Mesothelial cell of epicardium (in vitro differentiated cells): ENCODE measurements at places on chromosomes 6 and 20. TPM values are rescaled to one million over a fixed set of nuclear protein-coding genes. Genes with fewer than 3 reads are reported as not detected.

DNA sequence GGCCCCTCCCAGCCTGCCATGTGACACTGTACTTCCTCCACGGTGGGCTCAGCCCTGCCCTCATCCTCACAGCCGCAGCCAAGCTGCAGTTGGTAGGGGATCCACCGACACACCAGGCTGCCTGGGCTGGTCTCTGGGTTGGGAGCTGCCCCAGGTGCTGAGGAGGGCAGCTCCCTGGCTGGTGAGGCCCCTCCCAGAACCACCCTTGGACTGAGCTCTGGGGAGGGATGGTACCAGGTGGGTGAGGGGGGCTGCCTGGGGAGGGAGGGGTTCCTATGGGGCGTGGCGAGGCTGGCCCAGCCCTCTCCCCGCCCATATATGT is 185 bp upstream of the TNFRSF6B start:
- DNase-seq: no peak

NTSR1 gene
- 0.36 to 0.71 TPM (median 0.54 TPM) in 3 replicates for total RNA-seq

MRPL14 gene
- total RNA-seq: 46.9 to 50.9 TPM (median 49.5 TPM) in 3 replicates

- no peak for DNase-seq
These were observed 77.9 kb upstream of the NFATC2 start for GRCh38 chr20:51620432-51620831.

- DNase-seq: no peak
These were observed 36.1 kb downstream of the SERAC1 start for GRCh38 chr6:158131926-158132325.

DNA sequence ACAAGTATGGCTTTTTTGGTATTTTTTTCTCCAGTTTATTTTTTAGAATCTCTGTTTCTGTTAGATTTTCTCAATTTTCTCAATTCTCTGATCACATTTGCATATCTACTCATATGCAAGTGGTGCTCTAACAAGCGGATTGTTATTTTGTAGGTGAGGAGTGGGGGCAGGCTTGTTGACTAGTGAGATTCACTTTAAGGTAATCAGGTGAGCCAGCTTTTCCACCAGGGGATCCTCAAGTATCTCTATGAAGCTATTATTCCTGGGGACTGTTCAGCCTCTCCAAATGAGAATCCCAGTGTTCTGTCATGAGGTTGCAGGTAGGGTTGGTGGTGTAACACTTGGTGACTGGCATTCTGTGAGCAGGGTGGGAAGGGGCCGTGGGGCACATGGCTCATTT is 274.3 kb upstream of the FERMT1 start:
- DNase-seq: no peak

- DNase-seq: no peak
These were observed 23.5 kb upstream of the ANGPT4 start for GRCh38 chr20:939606-940005.

- no peak for DNase-seq
These were observed 193.2 kb downstream of the OGFRL1 start for GRCh38 chr6:71481801-71482200.

RAET1L gene
- not detected in 3 replicates for total RNA-seq

NOTCH4 gene
- 2.3 to 2.6 TPM (median 2.5 TPM) in 3 replicates for total RNA-seq

GRCh38 chr6:159983641-159984080 is 14.8 kb downstream of the IGF2R start:
- DNase-seq: no peak

DNA sequence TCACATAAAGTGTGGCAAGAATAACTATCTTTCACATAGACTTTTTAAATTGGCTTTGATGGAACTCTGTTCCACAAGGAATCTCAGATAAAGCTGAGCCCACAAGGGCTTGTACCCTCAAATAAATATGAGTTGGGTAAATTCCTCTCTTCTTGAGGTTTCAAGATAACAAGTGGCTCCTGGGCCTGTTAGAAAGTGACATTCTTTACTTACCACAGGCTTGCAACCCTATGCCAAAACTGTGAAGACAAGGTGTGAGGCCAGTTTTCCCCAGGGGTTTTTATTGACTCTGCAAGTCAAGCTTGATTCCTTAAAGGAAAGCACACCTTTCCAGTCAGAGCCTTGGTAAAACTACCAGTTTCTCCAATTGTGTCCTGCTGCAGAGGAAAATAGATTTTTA is 664.8 kb upstream of the GJE1 start:
- DNase-seq: no peak

RNF8 gene
- total RNA-seq: 22.6 to 27.0 TPM (median 25.2 TPM) in 3 replicates

- no peak for DNase-seq
These were observed 15.2 kb upstream of the CD83 start for GRCh38 chr6:14102383-14102782.

GRCh38 chr6:148973538-148974208 is 226.8 kb downstream of the UST start:
- no peak for DNase-seq
